NCI-H345 (cell line): ENCODE measurements at places on chromosomes 11 and 22.

- DNase-seq, result no peak
Measured at GRCh38 chr11:64060263-64060860, 24.6 kb downstream of the FLRT1 start.

DNA sequence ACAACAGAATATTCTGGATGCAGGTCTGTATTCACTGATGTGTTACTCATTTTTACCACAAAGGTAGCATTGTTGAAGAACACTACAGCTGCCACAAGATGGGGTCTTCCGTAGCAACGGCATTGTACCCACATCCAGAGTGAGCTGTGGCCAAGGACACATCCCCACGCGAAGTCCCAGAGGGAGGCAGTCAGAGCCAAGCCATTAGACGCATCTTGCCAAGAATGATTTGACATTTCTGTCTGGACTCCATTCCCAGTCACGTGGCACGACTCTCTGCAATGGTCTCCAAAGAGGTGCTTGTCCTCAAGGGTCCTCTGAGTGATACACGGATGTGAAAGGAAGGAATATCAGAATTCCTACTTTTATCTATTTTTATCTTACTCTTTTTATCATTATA, 15.5 kb downstream of the OPCML start:
- no peak for DNase-seq

GRCh38 chr11:72783144-72783905, 10.5 kb downstream of the STARD10 start:
- DNase-seq, result no peak

- DNase-seq, result no peak
Measured at GRCh38 chr11:65770951-65771567, 9.7 kb downstream of the AP5B1 start.

DNA sequence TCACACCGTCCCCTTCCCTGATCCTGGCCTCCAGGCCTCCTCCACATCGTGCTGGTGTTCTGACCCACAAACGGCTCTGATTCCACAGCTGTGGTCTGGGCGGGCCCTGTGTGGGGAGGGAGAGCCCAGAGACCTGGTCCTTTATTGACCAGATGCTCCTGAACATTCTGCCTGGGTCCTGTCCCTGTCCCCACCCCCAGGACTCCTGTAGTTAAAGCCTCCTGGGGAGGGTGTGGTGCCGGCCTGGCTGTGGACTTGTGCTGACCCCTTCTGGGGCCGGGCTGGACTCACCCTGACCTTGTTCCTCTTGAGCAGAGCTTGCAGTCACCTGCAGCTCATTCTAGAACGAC, 128.7 kb downstream of the CTTN start:
- DNase-seq, result no peak

DNA sequence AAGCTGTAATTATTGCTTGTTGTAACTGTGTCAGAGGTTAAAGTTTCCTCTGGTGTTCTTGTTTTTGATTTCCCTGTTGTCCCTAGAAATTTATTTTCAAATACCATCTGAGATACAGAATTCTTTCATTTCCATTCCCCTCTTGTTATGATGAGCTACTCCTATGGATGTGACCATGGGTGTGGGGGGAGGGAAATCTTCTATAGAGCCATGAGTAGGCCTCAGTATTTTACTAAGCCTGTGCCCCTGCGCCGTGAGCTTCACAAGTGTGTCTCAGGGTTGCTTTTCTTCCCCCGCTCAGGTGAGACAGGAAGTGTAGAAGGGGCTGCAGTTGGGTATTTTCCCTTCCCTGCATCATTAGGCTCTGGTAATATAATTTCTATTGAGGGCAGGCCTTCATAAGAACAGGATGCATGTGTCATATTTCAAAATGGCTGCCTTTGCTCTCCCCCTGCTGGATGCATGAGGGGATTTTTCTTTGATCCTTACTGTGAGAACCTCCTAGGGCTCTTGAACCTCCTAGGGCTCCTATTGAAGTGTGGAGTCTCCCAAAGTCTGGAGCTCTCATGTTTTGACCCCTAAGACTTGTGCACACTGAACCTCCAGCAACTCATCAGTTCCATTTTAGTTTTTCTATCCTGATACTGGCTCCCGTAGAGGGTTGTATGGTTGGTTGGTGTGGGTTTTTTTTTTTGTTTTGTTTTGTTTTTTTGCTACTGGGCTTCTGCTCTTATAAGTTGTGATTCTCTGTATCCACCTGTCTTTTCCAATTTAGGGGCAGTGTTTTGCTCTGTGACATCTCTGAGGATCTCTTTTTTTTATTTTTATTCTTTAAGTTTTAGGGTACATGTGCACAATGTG, 658.2 kb downstream of the NTM start:
- DNase-seq, result peak; percentile 57

DNA sequence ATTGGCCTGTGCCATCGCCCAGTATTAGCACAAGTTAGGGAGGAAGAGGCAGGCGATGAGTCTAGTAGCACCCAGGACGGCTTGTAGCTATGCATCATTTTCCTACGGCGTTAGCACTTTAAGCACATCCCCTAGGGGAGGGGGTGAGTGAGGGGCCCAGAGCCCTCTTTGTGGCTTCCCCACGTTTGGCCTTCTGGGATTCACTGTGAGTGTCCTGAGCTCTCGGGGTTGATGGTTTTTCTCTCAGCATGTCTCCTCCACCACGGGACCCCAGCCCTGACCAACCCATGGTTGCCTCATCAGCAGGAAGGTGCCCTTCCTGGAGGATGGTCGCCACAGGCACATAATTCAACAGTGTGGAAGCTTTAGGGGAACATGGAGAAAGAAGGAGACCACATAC, 4.3 kb downstream of the TMEM25 start:
- no peak for DNase-seq
